ENCODE measurements at places on chromosomes 4 and X.

DNA sequence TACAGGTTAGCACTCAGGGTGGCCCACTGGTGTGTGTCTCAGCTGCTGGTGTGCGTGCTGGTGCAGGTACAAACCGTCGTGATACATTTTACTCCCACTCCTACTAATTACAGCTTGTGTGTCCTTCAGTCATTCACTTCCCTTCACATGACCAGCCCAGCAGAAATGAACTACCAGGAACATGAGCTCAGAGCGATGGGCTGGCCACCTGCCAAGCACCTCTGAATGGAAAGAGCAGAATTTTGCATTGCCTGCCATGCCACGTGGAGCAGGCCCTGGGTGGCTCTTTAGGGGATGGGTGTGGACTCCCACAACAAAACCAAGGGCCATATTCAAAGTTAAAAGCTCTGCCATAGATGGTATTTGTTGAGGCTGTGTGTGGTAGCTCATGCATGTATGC lies 58.9 kb upstream of the PGM2 start:
- DNase-seq: peak; percentile 80

GRCh38 chr4:67366311-67366861 lies 178.9 kb downstream of the CENPC start:
- DNase-seq: no peak

DNA sequence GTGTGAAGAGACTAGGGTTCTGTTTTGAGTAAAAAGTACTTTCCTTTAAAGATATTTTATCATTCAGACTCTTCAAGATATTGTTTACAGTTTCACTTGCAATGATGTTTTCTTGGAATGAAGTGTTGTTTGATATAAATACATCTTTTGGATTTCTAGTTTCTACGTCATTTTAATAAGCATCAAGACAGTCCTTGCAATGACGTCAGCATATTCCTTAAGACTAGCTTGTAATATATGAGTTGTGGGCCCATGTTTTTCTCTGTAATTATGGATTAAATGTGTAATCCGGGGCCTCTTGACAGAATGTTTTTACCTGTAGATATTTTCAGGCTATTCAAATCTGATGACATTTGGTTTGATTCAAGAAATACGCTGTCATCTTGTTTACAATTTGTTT lies 66.1 kb downstream of the RBMX2 start:
- no peak for DNase-seq

DNA sequence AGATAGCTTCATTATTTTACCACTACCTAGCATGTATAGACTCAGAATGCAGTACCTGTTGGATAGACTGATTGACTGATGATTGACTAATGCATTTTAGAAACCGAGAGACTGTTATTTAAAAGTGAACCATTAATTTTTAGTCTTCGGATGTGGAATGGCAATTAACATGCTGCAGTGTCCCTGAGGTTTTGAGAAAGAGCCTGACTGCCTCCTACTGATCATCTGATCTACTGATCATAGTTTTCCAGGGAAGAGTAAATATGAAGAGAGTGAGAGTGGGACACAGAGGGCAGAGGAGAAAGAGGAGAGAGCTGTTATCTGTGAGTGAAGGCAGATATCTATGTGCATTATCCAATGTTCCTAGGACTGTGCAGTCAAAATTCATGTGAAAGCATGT lies 764.7 kb downstream of the TRIML1 start:
- peak; percentile 49 for DNase-seq

- no peak for DNase-seq
Measured at GRCh38 chrX:13775837-13776236, 41.1 kb downstream of the GPM6B start.

GRCh38 chrX:19904778-19905367 lies 17.5 kb upstream of the SH3KBP1 start:
- peak; percentile 71 for DNase-seq

DNA sequence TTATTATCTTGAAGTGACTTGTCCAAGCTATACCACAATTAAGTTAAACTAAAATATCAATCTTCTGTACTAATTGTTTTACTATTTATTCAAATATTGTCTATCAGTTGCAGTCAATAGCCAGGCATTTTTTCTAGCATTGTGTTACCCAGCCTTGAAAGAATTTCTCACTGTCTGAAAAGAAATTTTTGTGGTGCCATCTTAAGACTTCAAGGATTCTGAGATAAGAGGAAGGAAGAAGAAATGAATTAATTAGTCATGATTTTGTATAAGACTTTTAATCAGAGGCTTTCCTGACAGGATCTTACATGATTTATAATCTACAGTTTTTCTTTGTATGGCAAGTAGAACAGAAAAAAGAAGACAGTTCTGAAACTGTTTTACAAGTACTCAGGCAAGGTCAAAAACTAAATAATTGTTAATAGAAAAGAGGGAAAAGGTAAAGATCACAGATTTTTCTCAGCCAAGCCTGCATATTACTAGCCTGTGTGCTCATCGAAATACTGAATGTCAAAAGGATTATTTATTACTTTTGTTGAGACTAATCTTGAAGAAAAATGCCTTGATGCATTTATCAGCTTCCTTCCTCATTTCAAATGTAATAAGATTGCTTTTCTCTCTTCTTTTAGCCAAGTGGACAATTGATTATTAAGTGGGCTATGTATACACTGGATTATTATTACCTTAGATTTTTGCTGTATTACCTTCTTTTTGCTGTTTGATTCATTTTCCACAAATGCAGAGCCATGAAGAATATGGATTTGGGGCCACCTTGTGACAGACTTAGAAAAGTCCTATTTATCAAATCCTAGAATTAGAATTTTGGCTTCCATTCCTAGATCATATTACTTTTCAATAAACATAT lies 53.8 kb downstream of the CXCL1 start:
- peak; percentile 50 for DNase-seq

DNA sequence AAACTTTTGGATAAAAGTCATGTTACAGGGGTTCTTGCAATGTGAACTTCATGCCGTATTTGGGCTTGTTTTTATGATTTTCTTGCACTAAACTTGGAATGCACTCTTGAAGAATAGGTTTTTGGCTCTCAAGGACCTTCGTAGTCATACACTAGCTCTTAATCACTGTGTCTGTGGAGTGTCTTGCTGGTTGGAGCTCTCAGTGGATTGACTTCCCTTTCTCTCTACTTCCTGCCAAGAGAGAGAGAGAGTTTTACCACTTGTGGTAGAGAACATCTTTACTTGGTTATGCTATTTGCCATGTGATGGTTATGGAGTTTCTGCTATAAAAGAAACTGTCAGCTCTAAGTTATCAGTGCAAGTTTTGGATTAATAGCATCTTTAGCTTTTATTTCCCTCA lies 112.4 kb downstream of the BMPR1B start:
- no peak for DNase-seq

DNA sequence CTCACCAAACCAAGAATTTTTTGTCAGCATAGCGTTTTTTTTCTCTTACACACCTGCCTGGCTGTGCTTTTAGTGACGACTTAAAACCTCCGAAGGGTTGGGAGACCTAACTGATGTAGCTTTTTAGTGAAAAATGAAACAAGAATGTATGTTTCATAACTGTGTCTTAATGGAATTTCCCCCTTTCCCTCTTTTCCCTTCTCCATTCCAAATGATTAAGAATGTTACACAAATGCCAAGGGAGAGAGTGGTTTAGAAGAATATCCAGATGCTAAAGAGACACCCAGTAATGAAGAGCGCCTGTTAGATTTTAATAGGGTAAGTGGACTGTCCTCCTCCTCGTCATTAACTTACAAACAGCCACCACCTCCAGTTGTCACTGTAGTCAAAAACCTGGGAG lies 33.2 kb upstream of the TBC1D14 start:
- no peak for DNase-seq

DNA sequence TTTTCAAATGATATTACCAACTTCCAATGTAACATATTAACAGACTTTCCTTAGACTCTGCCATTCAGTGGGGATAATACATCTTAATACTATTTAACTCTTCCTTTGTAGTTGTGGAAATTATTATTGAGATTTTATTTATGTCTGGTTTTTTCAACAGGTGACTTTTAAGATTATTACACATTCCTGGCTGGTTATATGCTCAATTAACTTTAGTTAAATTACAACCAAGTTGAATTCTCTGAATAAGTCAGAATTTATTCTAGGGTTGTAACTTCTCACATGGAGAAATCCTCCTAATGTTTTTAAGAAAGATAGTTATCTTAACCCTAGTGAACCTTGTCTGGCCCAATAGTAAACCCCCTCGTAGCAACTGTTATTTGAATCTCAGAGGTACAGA lies 107.3 kb downstream of the SLC10A6 start:
- DNase-seq: peak; percentile 61

DNA sequence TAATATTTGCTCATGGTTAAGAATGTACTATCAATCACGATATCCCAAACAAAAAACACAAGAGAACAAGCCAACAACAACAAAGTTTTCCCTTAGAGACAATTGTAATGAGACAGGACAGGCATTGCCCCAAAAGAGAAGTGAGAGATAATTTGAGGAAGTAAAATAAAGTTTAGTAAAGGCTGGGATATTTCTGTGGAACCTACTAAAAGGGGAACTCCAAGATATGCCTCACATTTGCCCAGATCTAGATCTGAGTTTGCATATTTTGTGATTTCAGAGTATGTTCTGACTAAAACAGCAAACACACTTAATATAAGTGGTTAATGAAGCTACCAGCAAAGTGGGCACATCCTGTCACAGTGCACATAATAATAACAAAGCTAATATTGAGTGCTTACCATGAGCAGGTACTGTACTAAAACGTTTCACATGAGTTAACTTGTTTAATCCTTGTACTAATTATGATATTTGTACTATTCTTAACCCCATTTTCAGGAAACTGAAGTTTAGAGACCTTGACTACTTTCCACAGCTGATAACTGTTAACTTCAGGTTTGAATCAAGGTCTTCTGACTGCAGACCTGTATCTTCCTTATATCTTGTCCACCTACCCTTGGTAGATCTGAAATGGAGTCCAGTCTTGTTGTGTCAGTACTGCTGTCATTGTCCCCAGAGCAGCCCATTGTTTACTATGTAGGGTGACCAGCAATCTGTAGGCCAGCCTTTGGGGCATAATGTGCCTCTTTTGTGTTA lies 26.0 kb upstream of the BMP2K start:
- DNase-seq: no peak

DNA sequence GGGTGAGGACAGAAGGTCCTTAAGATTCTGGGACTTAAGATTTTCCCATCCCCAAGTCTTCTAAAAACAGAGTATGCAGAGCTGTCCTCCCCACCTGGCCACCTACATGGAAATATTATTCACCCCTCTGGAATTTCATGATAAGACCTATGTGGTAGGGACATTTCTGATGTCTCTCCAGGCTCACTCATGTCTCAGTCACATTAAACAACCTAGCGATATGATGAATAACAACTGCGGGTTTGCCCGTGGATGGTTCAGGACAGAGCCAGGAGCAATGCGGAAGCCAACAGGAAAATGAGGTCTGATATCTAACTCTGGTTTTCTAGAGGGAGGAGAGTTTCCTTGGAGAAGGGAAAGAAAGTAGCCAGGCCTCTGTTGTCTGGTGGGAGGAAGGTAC lies 47.4 kb downstream of the TEX13A start:
- DNase-seq: peak; percentile 13

- no peak for DNase-seq
Measured at GRCh38 chrX:29935455-29935854, 279.9 kb upstream of the MAGEB2 start.

GRCh38 chrX:119089619-119090018 lies 16.8 kb downstream of the CT47C1 start:
- DNase-seq: no peak

- no peak for DNase-seq
Measured at GRCh38 chrX:108344216-108344615, 94.0 kb downstream of the COL4A6 start.

- DNase-seq: no peak
Measured at GRCh38 chr4:43846111-43846587, 602.5 kb downstream of the KCTD8 start.

DNA sequence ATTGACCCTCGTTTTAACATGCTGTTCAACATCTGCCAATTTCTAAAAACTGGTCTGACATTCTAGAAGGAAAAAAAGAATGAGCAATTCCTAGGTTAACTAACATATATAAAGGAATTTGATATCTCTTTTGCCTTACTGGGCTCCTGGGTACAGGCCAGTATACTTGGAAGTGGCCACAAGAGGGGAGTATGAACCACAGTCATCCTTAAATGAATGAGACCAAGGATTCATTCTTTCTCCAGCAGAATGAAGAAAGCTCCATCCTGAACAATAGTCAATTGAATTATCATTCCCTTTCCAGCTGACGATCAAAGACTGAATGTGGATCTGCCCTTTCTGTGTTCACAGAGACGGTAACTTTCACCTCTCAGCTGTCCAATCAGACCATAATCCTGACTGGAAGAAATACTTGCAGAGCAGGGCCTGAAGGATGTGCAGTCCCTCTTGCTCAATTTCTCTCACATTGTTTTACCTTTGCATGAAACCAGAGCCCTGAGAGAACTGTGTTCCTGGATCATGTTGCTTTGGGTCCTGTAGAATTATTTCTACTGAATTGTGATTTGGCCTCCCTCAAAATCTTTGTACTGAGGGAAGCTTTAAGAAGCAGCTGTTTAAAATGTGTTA lies 14.8 kb upstream of the SPARCL1 start:
- DNase-seq: peak; percentile 54

Data from kidney tubule cell (primary cell).